ENCODE measurements at places on chromosomes 5 and 9.

DNA sequence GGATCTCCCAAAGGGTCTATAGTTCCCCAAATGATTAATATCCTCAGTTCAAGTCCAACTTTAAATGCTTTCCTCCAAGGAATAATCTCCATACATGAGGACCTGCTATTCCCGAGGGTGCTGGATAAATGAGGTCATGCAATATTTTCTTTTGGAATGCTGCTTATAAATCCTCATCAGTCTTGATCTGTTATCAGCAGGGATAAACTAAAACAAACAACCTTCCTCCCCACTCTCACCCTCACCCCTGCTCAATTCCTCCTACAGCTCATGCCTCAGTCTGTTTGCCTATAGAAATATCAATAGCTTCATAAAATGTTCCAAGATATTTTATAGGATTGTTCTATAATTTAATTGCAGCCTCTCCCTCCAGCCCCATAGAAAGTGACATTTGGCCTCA lies 61.1 kb downstream of the GLRA1 start:
- no peak for DNase-seq

- DNase-seq: peak; percentile 20
These were observed 3.0 kb downstream of the FAM78A start for GRCh38 chr9:131273146-131273855.

DNA sequence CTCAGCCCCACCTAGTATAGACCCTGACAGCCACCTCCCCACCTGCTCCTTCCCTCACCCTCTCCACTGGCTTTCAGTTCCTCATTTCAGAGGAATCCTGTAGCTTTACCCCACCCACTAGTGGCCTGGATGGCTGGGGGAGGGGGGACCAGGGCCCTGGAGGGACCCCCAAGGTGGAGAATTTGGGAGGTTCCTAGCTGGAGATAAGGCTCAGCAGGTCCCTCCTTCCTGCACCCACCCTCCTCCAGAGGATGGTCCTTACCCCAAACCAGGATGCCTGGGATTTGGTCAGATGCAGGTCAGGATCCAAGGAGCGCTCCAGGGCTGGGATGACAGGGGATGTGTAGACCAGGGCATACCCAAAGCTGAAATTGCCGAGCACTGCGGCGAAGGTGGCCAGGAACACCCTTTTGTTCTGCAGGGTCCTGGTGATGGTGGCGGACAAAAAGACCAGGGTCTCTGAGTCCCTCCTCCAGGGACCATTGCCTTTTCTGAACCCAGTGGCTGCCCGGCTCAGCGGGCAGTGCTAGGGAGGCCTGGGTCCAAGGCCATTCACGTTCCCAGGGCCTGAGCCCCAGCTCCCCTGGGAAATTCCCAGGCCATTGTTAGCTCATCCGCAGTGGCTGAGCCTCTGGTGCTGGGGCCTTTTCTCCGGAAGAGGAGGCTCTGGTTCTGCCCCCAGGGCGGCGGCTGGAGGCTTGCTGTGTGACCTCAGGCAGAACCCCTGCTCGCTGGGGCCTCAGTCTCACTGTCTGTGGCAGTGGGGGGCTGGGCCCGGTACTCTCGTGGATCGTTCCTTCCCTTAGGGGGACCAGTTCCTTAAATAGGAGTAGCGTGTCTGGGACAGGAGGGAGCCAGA lies 678 bp downstream of the SLC2A6 start:
- DNase-seq: peak; percentile 27

DNA sequence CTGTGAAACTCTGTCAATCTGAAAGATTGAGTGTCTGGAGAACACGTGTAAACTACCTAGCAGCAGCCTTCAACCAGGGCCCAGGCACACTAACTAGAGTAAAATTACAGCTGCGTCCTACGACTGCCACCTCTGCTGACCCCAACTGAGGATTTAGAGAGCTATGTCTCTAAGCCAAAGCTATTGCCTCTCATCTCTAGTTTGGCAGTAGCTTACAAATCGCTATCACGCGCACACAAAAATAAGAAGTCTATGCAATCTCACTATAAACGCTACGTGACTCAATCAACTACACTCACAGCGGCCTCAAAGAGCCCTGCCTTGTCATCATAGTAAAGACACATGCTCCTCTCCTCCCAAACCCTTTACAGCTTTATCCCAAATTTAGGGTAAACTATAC lies 8.7 kb downstream of the PPP6C start:
- no peak for DNase-seq

DNA sequence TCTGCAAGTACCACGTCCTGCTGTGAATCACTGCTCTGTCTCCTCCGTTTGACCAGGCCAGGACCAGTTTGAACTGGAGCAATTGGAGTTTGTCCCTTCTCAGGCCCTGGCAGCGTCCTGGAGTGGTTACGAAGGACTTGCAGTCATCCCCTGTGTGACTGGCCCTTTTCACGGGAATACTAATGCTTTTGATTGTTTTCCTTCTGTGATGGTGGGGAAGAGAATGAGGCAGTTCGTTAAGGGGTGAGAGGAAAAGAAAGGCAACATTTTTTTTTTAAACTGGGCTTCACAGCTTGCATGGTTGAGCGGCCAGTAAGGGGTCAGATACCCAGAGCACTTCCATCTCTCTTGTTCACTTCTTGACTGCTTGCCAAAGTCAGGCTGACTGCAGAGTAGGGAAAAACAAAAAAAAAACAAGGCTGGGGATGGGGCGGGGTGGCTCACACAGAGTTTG lies 153.5 kb upstream of the STK32A start:
- DNase-seq: no peak

- DNase-seq: no peak
These were observed 308.5 kb downstream of the ENC1 start for GRCh38 chr5:74332006-74332405.

- DNase-seq: no peak
These were observed 116.9 kb upstream of the TRPC7 start for GRCh38 chr5:136482206-136482605.

- no peak for DNase-seq
These were observed 2.3 kb downstream of the CDX1 start for GRCh38 chr5:150168864-150169263.

DNA sequence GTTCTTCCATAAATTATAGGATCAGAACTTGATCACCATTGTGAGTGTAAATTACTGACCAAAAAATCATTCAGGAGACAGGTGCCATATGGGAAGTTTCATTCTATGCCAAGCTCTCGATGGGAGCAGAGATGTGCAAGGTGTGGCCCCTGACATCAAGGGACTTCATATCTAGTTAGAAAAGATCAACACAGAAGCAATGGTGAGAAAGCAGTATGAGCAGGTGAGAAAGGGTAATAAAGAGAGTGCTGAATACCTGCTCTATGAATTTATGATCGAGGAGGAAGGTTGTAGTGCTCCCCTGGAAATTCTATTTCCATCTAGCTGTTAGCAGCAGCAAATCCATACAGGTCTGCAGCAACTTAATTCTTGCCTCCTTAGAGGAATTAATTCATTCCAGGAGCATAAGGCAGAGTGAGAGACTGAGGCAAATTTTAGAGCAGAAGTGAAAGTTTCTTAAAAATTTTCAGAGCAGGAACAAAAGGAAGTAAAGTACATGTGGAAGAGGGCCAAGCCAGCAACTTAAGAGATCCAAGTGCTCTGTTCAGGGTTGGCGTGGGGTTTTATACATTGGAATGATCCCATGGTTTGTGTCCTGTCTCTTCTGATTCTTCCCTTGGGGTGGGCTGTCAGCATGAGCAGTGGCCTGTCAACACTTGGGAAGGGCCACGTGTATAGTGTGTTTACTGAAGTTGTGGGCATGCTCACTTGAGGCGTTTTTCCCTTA lies 181.8 kb downstream of the SAXO1 start:
- DNase-seq: no peak

- no peak for DNase-seq
These were observed 221.4 kb downstream of the MAPKAP1 start for GRCh38 chr9:125485471-125486151.

DNA sequence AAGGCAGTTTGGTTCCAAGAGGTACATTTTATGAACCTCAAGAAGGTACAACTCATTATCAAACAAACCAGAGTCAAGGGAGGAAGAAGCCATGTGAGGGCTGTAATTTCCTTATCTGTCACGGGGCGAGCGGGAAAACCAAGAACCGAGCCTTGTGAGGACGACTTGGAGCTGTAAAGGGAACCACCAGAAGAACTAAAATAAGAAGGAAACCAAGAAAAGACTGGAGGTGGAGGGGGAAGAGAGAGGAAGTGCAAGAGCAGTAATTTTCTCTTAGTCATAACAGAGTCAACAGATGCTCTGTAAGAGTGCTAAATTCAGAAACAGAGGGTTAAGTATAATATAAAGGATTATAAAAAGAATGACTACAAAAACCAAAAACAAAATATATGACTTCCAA lies 127.1 kb downstream of the DIRAS2 start:
- DNase-seq: no peak

Measured in CD4-positive, alpha-beta T cell treated with Interferon alpha-2 for 1 hour (primary cell).